ENCODE measurements at places on chromosomes 16 and 17. TPM values are rescaled to one million over a fixed set of nuclear protein-coding genes. Genes with fewer than 3 reads are reported as not detected.

GRCh38 chr17:80855948-80856862, 135.4 kb upstream of the CHMP6 start:
- DNase-seq, result no peak

DNA sequence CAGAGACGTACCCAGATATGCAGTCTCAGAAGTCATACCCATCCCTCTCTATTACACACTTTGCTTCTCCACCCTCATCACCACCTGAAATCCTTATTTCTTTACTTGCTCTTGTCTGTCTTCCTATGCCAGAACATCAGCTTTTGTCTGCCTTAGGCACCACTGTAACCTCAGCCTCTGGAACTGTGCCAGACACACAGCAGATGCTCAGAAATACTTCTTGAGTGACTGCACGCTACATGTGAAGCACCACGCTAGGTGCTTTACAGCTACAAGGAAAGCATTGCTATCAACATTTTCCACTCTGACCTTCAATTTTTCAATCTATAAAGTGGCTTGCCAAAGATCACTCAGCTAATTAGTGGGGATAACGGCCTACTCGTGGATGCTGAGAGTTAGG, 226.8 kb downstream of the CHD9NB start:
- DNase-seq, result no peak

- no peak for DNase-seq
Observed at GRCh38 chr16:89915303-89916232, 3.1 kb upstream of the MC1R start.

GRCh38 chr16:11497851-11498289, 88.8 kb downstream of the LITAF start:
- DNase-seq, result no peak

DNA sequence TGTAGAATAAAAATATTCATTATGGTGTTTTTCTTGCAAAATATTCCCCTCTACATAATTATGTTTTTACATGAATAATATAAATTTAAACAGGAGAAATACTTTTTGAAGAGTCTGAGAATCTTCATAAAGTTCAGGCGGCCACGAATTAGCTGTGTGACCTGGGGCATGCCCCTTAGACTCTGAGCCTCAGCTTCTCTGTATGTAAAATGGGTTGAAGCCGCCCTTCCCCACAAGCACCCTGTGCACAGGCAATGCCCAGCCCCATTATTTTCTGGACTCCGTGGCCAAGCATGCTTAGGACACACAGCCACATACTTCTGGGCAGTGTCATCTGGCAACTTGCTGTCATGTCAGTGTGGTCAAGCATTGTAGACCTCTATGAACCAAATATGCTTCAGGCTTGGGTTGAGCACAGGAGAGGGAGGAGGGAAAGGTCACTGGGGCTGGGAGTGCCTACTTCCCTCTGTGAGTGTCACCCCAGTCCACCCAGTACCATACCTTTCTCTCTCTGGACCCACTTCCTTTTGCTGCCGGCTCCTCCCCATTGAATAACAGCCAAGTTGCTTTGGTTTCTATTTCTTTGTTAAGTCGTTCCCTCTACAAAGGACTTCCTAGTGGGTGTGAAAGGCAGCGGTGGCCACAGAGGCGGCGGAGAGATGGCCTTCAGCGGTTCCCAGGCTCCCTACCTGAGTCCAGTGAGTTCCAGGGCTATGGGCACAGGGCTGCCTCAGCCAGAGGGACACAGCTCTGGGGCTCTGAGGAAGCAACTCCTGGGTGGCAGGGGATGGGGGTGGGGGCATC, at the start of gene LGALS9:
LGALS9 (plus strand) TSS at position 582 of the 804 bp plus-strand sequence; CDS start at position 660, 78 bp downstream.
- DNase-seq, result peak; percentile 87

DNA sequence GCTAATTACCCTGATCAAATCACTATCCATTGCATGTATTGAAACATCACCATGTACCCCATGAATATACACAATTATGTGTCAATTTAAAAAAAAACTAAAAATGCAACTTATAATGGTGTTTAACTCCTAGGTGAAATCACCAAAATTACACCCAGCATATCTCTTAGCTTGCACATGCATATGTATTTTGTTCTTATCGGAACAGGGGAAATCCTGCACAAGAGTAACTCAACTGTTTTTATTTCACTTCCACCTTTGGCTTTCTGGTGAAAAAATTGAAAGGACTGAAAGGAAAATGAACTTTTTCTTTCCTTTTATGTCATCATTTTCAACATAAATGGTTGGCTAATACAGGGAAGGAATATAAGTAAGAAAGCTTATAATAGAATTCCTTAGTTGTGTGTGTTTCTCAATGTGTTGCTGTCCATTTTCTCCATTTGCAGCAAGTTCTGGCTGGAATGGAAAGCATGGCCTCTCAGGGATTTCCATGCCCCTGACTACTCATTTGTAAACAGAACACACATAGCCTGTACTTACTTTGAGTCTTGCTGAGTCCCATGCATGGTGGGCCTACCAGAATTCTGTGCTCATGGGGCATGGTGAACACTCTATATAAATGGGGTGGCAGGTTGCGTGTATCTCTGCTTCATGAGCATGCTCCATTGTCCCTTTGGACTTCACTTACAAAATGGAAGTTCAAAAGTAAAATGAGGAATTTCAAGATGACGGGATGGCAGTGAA, 462.0 kb downstream of the HS3ST3B1 start:
- no peak for DNase-seq

DNA sequence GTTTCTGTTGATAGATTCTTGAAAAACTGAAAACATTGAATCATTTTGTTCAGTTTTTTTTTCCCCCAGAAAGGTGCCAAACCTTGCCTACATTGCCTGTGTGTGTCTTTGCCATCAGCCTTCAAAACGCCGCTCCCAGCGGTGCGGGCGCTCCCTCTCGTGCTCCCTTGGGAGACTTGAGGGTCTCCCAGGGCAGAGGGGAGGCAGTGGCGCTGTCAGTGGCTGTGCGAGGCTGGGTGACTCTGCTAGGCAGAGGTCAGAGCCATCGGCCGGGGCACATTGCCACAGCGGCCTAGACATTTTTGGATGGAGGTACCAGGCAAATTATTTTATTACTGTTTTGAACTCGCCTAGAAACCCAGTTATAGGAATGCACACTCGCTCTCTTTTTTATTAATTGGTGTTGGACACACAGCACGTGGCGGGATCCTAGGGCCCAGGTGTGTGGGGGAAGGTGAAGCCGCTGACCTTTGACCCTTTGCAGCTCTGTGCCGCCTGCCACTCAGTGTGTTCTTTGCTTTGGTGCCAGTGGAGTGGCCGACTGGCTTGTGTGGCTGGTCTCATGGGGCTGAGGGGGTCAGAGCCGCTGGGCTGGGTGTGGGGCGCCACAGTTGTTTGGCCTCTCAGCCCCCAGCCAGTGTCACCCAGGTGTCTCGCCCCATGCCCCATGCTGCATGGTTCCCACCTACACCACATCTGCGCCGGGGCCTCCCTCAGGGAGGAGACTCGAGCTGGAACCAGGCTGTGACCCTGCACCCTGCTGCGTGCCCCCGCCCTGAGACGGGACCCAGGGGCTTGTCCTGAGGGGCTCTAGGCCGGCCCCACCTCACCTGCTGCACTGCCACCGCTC, 115.7 kb downstream of the BANP start:
- DNase-seq, result peak; percentile 46

DNA sequence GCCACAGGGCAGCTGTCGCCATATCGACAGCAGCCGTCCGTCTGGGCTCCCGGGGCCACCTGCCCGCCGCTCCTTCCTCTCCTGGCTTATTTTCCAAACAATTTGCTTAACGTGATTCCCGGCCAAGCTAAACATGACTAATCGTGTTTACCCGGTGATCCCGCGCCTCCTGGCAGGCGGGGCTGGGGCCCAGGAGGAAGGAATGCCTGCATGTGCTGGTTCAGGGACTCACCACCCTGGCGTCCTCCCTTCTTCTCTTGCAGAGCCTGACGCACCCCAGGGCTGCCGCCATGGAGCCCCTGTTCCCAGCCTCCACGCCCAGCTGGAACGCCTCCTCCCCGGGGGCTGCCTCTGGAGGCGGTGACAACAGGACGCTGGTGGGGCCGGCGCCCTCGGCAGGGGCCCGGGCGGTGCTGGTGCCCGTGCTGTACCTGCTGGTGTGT, 6.1 kb downstream of the SSTR5 start:
- DNase-seq, result peak; percentile 76

GRCh38 chr16:57728336-57729181, 7.0 kb upstream of the KATNB1 start:
- no peak for DNase-seq

DNA sequence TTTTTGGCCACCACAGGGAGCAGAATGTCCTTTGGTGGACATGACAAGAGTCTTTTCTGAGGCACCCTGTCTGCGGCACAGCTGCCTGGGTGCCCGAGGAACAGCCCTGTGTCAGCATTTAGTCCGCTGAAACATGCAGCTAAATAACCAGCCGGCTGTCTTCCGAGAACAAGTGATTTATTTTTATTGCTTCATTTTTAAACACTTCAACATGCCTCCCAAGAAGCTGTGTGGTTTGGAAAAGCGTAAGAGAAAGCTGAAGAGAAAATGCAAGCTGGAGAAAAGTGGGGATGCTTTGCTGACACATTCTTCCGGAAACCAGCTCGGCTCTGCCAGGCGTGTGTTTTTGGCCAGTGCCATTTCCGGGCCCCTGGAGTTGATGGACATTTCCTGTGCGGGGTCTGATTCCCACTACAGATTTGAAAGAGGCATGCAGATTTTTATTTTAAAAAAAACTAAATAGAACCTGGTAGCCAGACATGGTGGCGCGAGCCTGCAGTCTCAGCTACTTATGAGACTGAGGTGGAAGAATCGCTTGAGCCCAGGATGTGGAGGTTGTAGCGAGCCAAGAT, 94.7 kb downstream of the SEC14L1 start:
- no peak for DNase-seq

- DNase-seq, result no peak
Observed at GRCh38 chr17:7530023-7530900, 18.6 kb upstream of the TNFSF12 start.

DNA sequence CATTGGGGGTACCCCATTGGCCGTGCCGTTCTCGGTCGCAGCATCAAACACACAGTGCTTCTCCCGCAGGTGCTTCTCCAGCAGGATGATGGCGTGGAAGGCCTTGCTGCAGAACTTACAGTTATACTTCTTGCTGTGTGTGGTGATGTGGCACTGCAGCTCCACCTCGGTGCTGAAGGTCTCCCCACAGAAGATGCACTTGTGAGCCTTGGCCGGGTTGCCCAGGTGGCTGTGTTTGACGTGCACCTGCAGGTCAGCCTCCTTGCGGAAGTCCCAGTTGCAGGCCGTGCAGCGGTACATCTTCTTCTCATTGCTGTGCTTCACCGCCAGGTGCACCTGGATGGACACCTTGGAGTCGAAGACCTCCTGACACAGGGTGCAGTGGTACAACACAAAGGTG, 219.3 kb downstream of the ZNF423 start:
- DNase-seq, result no peak

GRCh38 chr16:19636436-19637267, 81.1 kb downstream of the VPS35L start:
- DNase-seq, result no peak

- DNase-seq, result no peak
Observed at GRCh38 chr17:17790637-17791464, 45.9 kb downstream of the SREBF1 start.

DNA sequence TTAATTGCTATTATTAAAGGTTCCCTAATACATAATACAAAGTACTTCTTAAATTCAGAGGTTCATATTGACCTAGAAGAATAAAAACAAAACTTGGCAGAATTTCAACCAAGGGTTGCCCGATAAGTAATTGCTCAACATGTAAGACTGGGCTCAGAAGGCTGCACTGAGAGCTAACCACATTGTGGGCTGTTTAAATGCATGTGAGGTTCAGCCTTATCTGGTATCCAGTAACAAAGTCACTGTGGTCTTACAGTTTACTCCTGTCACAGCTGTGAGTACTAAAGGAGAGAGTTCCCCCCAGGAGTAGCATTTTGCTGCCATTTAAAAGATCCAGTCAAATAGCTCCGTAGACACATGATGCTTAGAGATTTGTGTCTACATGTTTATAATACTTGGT, 1.6 kb upstream of the DHRS11 start:
- no peak for DNase-seq

GRCh38 chr16:85706449-85707034, 17.8 kb upstream of the GINS2 start:
- no peak for DNase-seq

DNA sequence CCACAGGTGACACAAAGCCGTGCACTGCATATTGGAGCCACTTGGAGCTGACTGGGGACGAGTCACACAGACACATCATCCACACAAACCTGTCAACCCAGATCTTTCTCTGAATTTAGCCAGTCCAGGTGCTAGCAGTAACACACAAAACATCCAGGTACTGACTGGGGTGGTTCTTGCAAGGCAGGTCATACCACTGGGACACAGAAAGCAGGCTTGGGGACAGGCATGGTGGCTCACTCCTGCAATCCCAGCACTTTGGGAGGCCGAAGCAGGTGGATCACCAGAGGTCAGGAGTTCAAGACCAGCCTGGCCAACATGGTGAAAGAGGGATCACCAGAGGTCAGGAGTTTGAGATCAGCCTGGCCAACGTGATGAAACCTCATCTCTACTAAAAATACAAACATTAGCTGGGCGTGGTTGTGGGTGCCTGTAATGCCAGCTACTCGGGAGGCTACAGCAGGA, 14.9 kb downstream of the ENPP7 start:
- peak; percentile 12 for DNase-seq

- no peak for DNase-seq
Observed at GRCh38 chr16:53680756-53681155, 22.9 kb downstream of the RPGRIP1L start.

GRCh38 chr17:39650121-39650579, 13.2 kb downstream of the STARD3 start:
- no peak for DNase-seq

DNA sequence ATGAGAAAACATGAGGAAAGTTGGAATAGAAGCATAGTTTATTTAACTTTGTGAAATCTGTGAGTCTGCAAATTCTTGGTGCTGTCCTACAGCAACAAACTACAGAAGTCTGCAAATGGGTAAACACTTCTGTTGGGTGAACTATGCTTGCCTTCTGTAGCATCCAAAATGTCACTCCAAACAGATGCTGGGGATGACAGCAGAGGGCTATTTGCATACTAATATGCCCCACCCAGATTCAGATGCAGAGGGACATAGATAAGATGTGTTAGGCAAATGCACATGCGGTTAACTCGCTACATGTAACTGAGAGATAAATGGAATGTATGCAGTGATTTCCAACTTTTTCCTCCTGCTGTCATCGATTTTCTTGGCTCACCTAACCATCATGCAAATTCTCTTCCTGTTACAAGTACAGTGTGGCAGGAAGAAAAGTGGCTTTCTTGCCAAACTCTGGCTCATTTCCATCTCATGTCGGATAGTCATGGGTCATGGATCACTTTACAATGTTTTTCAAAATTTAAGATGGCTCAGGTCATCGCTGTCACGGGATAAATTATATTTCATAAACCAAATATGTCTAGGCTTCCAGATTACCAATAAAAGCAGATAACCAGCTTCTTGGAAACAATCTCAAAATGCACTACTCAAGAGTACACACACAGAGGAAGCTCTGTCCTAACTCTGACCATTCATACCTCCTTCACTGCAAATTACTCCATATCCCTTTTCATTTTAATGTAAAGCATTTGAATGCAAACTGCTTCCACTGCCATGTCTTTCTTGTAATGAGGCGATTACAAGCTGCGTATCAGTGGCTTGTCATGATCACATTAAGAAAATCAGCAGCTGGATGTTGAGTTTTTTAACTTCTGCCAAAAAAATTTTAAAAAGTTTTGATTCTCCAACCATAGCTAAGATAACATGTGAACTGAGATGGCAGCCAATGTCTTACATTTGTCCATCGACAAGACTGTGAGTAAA, 47.7 kb downstream of the ADAMTS18 start:
- DNase-seq, result no peak

Gene PRSS27
- 1.1 TPM for total RNA-seq

Gene GNAO1
- total RNA-seq, result 8.3 TPM

Gene GDPD1
- 4.5 TPM for total RNA-seq

Gene DHRS7C
- total RNA-seq, result not detected

Gene GNG13
- 1.0 TPM for total RNA-seq

Gene TBC1D26
- total RNA-seq, result not detected

Gene ARHGAP44
- total RNA-seq, result 92.3 TPM

Data from mucosa of descending colon (tissue), 3 donors.